Effector CD8-positive, alpha-beta T cell (primary cell): ENCODE measurements at places on chromosomes 6 and 20.

GRCh38 chr20:24018796-24019195 is 30.2 kb upstream of the GGTLC1 start:
- DNase-seq, result no peak

GRCh38 chr6:168885751-168886742 is 367.6 kb downstream of the THBS2 start:
- no peak for DNase-seq

GRCh38 chr6:42960243-42961019 is at the start of gene GNMT:
GNMT (plus strand) TSS chr6:42960754; CDS start chr6:42960768, 14 bp downstream.
- peak; percentile 43 for DNase-seq

GRCh38 chr6:147906361-147906760 is 397.9 kb downstream of the SAMD5 start:
- DNase-seq, result no peak

DNA sequence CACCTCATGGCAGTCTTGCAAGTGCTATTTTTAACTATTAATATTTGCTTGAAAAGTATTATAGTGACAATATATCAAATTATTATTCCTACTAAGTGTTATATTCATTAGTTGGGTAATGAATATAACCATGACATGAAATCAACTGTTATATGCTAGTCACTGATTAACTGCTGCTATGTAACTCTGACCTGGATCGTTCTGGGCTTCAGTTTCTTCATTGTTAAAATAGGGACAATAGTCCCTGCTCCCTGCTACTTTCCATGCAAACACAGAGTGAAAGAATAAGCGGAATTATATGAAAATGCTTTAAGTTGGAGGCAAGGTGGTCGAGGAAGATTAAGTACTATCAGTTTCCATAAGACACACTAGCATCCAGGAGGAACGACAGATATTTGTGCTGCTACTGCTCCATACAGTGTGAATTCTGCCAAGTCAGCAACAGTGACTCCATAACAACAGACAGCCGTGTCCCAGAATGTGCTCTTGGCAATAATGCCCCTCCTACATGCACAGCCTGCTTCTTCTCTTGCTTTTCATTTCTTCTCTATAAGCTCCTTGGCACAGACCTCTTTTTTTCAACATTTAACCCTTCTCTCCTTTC is 107.2 kb downstream of the CHD6 start:
- DNase-seq, result no peak

DNA sequence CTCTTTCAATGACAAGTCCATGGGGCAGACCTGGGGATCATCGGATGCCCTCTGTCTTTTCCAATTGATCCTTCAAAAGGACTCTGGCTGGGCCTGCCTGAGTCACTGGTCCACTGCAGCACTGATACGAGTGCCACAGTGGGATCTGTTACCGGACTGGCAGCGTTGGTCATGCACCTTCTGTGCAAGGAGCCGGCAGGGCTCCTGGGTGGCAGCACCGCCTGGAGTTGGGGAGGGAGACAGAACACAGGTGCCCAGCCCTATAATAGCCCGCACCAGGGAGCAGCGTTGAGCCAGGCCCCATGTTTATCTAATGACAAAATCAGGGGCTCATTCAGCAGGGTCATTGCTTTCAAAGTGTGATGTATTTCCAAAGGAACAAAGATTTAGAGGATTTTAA is 64.2 kb upstream of the NXT1 start:
- no peak for DNase-seq

DNA sequence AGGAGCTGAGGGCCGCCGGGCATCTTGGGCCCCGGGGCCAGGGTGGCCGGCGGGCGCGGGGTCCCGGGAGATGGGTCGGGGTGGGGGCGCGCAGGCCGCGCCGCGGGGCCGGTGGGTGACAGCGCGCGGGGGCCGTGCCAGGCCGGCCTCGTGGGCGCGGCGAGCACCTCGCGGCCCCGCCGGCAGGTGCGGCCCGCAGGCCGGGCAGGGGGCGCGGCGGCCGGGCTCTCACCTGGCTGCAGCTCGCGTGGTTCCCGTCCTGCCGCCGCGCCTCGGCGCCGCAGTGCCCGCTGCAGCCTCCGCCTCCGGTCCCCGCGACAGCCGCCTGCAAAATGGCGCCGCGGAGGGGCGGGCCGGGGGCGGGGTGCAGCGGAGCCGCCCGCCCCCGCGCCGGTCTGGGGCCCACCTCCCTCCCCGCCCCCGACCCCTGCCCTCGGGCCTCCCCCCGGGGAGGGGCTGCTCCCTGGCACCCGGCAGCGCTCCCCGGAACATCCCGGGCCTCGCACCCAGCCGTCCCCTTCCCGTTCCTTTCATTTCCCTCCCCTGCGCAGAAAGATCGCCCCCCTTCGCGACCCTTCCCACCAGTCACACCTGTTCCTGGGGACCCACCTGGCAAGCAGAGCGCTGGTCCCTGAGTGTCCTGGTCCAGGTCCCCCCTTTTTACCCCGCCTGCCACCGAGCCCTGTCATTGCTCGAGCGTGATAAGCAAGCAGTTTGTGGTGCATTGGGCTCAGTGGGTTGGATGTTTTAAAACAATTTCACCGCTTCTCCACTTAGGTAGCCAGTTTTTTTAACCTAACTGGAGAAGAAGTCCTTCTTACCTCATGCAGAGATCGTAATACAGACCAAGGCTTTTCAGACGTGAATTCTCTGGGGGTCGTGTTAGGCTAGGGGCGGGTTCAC is at the start of gene SLC23A2:
Gene SLC23A2 (minus strand): TSS at position 337 of the 903 bp plus-strand sequence. CDS start 68,948 bp downstream, outside the sequence.
- DNase-seq, result peak; percentile 46

DNA sequence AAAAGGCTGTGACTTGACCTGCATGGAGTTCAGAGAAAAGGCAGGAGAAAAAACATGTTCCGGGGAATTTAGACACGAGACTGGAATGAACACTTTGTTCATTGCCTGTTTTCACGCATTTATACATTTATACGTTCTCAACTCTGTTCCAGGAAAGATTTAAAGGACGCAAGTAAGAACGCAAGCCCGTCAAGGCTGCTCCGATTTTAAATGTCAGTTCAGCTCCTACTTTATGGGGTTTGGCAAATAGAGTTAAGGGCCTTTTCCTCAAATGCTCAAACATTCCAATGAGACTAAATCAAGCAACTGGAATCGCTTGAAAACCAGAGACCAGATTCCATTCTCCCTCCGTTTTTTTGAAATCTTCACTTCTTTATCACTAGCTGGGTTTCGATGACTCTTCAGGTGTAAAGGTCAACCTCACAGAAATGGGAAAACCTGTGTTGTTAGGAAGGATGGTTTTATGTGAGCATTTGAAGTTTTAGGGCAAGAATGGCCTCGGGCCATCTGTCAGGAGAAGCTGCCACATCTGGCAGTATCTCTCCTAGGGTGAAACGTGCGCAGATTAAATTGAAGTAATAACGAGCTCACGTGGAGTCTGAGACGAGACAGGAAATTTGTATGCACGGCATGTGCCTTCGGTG is 24.9 kb downstream of the TTLL2 start:
- no peak for DNase-seq

DNA sequence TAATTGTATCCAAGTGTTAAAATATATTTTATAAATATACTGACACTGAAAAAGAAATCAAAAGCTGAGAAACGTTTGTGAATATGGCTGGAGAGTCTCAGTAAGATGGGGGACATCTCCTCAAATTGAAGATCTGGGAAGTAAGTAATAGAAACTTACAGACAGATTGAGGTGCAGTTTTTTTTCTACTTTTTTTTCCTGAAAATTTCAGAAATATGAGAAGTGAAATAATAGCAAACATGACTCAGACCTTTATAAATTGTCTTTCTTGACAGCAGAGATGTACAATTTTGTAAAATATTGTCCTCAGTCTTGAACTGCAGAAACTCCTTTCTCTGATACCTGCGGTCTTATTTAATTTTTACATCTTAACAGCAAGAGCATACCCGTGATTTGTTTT is 347.1 kb downstream of the UTRN start:
- DNase-seq, result no peak

DNA sequence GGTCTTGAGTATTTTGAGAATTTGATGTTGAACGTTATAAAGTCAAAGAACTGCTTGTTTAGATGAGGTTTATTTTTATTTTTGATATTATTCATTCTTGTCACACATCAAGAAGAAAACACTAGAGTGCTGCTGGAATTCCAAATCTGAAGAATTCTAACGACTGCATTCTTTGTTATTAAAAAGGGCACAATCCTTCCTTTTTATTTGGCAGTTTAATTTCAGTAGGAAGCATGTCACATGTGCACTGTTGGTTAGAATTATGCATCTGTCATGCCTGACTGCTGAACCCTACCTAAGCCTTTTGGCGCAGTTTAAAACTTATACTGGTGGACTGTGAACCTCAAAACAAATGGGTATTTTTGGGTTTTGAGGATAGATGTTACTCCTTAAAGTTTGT is 4.0 kb downstream of the ID4 start:
- DNase-seq, result no peak

DNA sequence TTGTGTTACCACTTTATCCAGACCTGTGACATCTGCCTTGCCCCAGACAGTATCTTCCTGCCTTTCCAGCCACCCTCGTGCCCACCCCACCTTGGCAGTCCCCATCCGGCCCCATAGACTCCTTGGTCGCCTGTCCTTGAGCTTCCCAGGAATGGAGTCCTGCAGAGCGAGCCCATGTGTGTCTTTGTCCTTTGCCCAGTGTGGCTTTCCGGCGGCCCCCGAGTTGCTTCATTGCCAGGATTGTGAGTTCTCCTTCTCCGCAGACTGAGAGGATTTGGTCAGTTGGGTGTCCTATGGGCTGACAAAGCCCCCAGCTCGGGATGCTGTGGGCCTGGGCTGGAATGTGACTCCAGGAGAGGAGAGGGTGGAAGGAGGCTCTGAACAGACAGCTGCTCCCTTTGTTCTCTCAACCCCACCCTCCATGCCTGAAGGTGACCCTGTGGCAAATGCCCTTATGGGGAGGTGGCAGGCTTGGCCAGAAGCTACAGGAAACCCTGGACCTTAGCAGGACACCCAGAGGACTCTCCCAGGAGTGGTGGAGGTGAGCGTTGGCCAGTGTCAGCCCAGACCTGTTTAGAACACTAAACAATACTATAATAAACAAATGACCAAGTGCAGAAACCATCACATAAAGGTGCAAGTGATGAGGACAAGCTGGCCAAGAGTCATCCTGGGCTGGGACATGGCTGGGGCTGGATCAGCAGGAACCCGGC is 1.9 kb upstream of the CST1 start:
- DNase-seq, result no peak

DNA sequence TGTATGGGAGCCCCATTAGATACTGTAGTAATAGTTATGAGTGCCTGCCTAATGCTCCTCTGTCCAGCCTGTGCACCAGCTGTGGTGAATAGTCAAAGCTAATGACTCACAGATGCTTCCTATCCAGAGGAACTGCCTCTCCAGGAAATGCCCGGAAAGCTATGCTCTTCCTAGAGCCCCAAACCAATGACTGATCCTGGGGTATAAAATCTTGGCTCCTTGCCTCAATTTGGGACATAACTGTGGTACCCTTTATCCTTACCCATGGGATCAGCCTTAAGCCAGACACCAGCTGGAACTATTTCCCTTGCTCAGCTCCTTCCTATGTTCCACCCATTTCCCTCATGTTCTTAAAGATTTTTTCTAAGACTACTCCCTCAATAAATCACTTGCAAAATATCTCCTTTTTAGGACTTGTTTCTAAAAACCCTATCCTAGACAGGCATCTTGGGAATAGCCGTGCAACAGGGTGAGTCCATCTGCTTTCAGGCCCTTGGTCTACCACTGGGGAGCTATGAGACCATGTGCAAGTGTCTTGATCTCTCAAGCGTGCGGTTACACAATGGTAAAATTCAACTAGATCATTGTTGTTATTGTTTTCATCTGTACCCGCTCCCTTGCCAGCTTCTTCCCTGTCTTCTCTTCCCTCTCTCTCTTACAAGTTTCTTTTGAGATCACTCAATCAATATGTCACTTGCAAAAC is 283.7 kb downstream of the BTBD3 start:
- DNase-seq, result no peak

DNA sequence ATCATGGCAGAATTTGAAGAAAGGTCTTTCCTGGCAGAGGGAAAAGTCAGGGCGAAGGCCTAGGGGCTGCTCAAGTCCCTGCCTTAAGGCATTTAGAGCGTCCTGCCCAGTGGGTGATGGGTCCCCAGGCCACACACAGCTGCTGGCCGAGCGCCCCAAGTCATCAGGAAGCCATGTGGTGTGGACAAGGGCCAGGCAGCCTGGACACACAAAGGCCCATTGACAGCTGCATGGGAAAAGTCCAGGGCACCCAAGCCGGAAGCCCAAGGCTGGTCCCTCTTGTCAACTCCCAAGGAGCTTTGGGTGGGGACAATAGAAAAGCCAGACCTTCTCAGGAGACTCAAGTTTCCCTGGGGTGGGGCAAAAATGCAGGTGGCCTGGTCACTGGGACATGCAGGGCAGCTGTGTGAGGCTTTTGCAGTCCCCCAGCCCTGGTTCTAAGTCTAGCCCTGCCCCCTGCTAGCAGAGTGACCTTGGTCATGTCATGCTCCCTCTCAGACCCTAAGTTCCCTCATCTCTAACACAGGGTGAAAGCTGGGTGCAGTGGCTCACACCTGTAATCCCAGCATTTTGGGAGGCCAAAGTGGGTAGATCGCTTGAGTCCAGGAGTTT is 44.3 kb upstream of the PTGIS start:
- no peak for DNase-seq

- DNase-seq, result no peak
Observed at GRCh38 chr20:52179331-52180179, 12.0 kb downstream of the ZFP64 start.

GRCh38 chr6:140812636-140813035 is 1320.1 kb upstream of the GJE1 start:
- no peak for DNase-seq

- DNase-seq, result no peak
Observed at GRCh38 chr6:104325341-104326172, 534.2 kb downstream of the HACE1 start.

GRCh38 chr20:23065266-23066201 is 16.1 kb upstream of the THBD start:
- no peak for DNase-seq

DNA sequence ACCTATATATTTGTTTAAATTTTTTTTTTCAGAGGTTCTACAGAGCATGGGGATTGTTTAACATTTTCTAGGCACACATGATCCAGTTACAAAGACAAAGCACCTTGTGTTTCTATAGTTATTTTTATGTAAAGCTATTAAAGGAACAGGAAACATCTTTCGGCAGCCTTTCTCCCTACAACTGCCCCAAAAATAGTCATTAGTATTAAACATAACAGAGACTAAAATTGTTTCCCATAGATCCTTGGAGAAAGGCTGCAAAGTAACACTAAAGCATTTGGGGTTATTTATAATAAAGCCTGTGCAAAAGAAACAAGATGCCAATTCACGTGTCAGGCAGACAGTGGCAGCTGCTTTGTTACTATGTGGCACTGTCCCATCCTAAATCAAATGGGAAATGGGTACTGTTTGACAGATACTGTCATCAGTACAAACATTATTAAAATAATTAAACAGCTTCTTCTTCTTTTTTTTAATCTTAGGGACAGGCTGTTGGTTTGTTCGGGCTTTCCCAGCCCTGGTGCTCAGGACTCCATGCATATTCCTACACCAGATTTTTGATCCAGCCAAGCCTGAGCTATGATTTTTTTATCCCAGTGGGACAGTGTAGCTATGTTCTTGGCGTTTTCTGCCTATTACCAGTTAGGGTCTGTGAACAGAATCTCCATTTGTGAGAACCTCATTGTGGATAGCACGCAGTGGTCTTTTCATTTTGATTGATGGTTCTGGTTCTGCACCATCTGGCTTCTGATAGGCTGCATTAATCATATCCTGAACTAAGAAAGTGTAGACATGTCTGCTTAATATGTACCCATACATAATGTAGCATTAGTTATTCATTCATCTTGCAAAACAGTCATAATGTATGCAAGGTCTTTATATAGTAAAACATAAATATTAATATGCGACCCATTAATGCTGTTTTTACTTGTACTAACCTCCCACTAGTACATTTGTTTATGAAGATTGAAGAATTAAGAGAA is 460.4 kb upstream of the SOX4 start:
- no peak for DNase-seq
